ENCODE measurements at places on chromosomes 5 and 9.

- DNase-seq, result no peak
Observed at GRCh38 chr5:73974871-73975360, 348.9 kb downstream of the ARHGEF28 start.

DNA sequence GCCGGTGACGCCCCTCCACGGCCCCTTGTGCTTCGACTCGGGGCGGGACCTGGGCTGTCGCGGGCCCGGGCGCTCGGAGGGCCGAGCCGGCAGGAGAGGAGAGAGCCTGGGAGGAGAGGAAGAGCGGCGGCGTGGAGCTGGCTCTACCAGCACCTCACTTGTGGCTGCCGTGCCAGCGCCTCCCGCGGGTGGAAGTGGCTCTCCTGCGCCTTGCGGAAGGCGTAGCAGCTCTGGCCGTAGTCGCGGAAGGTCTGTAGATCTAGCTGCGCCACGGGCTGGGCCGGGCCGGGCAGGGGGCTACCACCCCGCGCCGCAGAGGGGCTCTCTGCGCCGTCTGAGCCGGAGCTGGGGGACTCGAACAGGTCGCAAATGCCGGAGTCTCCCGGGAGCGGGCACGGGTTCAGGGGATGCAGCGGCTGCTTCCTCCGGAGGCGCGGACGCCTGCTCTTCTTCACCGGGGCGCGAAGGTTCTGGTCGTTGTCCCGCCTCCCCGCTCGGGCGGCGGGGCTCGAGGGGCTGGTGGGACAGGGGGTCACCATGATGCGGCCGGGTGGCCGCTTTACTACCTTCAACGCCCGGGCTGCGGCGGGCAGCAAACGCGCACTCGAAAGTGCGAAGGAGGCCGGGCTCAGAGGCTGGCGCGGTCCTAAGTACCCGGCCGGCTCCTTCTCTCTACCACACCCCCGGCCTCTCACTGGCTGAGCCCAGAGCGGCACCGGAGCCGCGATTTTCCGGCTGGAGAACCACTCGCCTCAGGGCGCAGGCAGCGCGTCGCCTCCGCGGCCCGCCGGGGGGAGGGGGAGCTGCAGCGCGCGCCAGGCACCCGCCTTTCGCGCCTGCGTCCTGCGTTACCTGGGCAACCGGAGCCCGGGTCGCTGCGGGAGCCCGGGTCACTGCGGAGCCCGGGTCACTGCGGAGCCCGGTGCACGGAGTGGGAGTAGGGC, at the start of gene CCNO:
Gene CCNO, minus strand, starts transcription at position 624 of the 944 bp plus-strand sequence. Its CDS starts 85 bp downstream, at position 539.
- peak; percentile 64 for DNase-seq

GRCh38 chr5:55484531-55484930, 50.2 kb downstream of the PLPP1 start:
- DNase-seq, result no peak

DNA sequence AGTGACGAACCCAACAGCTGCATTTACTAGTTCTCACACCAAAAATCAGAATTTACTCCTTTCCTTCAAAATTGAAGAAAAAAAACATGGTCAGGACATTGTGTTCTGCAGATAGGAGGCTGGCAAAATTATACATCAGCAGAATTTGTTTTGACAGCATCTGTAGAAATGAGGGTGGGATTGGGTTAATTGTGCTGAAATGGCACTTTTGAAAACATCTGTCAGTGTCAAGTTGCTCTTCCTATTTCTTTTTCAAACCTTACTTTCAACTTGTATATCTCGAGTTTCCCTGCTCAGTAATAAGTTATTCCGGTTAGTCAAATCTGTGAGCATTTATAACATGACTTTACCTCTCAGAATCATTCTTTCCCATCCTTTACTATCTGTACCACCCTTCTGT, 19.8 kb downstream of the WDR36 start:
- no peak for DNase-seq

DNA sequence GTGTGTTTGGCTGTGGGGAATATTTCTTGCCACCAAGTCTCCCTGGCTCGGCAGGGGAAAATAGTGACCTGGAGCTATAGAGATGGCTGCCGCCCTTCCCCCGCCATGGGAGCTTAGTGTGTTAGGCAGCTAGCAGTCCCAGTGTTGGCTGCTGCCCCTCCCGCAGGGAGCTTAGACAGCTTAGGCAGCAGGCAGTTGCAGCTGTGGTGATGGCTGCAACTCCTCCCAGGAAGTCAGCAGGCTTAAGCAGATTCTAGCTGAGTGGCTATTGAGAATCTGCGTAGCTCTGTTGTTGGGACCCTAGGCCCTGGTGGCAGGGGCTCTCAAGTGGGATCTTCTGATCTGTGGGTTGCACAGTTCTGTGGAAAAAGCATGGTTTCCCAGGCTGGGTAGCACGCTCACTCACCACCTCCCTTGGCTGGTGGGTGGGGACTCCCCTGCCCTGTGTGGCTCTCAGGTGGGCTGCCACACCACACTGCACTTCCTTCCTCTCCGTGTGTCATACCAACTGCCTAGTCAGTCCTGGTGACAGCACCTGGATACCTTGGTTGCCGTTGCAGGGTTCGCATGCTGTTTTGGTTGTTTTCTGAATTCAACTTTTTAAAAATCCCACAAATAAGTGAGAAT, 9.3 kb downstream of the OR1N2 start:
- DNase-seq, result no peak

DNA sequence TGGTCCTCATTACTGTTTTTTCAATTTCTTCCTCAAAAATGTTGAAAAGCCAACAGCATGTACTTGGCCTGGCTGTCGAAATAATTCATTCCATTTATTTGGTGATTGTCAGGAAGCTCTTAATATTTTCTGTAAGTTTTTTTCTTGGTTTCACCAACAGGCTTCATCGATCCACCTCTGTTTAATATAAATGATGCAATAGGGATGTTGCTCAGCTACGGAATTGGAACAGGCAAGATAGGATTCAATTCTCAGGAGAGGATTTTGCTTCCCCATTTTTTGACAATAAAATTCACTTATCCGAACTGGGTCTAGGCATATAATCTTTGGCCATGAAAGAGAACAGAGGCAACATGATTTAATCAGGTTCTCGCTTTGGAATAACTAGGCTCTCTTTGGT, 30.8 kb downstream of the C5 start:
- DNase-seq, result no peak

GRCh38 chr9:112288029-112288428, 45.4 kb downstream of the PTBP3 start:
- no peak for DNase-seq

- no peak for DNase-seq
Observed at GRCh38 chr9:100602342-100602801, 24.5 kb downstream of the CAVIN4 start.

- no peak for DNase-seq
Observed at GRCh38 chr5:173714551-173715428, 98.3 kb upstream of the BOD1 start.

- DNase-seq, result no peak
Observed at GRCh38 chr9:95551406-95551805, 34.6 kb upstream of the PTCH1 start.

GRCh38 chr5:74636552-74636951, 4.0 kb downstream of the ENC1 start:
- DNase-seq, result no peak

DNA sequence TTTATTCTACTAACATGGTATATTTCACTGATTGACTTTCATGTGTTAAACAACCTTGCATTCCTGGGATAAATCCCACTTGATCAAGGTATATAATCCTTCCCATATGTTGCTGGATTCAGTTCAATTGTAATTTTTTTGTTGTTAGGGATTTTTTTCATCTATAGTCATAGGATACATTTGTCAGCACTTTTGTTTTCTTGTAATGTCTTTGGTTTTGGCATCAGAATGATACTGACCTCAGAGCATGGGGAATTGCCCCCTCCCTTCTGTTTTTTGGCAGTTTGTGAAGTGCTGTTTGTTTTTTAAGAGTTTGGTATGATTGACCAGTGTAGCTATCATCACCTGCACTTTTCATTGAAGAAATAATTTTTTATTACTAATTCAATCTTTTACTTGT, 176.8 kb upstream of the RASEF start:
- no peak for DNase-seq

GRCh38 chr5:113187906-113188305, 211.3 kb downstream of the DCP2 start:
- no peak for DNase-seq

DNA sequence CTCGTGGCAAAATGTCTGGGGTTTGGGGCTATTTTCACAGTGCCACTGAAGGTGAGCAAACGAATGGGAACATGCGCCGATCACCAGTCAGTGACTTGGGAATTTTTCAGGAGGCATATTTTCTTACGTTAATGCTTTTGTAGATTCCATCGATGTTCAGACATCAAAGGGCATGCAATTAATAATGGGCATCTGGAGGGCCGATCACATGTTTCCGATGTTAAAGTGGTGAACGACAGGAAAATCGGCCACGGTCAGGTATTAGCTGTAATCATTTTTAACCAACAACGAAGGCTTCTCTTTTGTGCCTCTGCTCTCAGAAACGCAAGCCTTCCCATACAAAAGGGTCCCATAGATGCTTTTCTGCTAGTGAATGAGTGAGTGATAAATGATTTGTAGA, 155.0 kb upstream of the PITX1 start:
- no peak for DNase-seq

- DNase-seq, result no peak
Observed at GRCh38 chr9:133050781-133051180, 11.0 kb upstream of the CEL start.

DNA sequence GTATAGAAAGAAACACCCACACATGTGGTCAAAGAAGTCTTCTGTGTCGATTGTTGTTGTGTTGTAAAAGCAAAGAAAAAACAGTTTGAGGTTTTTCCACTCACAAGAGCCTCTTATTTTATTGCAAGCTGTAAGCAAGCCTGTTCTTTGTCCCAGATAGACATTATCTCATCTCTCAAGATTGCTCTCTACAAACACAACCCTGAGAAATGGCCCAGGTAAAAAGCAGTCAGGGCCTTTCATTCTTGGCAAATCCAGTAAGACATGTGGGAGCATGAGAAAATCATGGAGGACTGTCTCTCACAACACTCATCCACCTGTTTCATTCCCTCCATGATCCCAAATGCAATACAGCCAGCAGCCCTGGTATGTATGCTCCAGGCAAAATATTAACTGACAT, 286.6 kb upstream of the POU5F2 start:
- DNase-seq, result no peak

- no peak for DNase-seq
Observed at GRCh38 chr5:170427672-170428236, 38.6 kb upstream of the KCNMB1 start.

DNA sequence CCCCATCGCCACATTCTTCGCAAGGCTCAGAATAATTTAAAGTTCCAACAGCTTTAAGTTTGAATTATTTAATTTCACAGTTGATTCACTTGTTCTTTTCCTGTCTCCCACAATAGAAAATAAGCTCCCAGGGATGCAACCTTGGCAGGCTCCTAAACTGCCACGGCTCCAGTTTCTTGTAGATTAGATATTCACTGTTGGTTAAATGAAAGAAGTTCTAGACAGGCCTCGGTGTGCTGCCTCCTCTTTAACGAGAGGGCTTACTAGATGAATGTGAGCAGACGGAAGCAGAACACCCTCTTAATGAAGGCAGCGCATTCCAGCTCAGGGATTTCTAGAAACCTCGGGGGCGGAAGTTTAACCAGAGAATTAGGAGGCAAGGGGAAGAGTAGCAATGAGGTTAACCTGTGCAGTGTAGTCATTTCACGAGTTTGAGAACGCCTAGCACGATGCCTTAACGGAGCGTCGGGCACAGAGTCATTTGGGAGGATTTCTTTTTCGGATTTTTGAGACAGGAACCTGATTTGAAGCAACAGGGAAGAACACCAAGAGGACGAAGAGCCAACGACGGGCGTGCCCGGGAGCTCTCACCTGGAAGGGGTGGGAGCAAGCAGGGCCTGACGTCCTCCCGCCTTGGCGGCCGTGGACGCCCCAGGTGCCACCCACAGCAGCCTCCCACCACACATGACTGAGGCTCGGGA, 637 bp upstream of the SMC5 start:
- DNase-seq, result peak; percentile 7

DNA sequence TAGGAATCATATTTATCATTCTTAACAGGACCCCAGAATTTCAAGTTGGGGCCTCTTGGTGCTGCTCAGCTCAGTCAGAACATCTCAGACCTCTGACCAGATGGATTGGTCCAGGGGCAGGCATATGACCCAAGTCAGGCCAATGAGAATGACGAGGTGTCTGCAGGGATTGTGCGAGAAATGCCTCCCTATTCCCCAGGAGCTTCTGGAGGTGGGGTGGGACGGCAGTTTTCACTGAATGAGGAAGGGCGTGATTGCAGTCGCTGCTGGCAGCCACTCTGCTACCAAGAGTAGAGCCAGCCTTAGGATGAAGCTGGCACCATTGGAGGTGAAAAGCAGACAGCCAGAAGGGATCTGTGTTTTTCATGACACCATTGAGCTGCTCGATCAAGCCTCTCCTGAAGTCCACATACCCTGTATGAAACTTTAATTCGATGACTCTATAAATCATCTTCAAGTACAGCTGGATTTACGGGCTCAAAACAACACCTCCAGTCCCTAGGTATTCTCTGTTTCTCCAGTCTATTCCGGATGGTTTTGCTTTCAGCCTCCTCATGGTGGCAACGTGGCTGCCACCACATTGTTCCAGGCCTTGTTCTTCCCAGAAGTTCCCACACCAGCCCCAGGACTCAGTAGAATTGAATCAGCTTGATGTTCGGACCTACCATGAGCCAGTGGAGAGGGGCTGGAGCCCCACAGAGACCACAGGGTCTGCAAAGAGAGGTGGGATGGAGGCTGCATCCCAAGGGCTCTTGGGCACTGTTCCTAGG, 70.2 kb upstream of the ADAMTS2 start:
- no peak for DNase-seq

GRCh38 chr9:78149702-78150291, 86.1 kb upstream of the CEP78 start:
- no peak for DNase-seq

DNA sequence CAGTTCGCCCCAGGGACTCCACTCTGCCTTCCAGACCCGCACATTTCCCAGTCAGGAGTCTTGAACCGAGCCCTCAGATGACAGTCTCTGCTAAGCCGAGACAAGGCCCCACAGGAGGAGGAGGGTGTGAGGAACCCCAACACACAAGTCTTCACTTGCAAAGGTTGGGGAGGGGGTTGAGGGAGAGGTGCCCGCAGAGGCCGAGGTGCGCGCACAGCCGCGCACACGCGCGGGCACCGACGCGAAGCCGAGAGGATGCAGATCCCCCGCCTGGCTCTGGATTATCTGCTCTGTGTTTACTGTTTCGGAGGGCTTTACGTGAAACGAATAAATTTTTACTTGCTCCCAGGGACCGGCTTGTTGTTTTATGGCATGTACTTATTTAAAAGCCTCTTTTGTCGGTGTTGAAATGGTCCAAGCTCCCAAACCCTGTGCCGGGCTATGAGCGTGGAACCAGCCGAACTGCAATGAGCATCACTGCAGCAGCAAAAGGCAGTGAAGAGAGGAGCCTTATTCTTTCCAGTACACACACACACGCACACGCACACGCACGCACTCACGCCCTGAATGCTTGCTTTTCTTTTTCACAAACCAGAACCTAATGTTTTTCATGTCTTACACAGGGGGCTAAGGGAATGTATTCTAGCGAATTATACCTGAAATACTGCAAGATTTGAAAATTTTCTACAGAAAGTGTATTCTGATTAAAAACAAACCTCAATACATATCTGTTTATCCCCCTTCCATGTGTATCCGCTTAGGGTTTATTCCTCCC, 297.7 kb downstream of the PARP8 start:
- no peak for DNase-seq

GRCh38 chr5:92713335-92713743, 867.7 kb downstream of the NR2F1-AS1 start:
- no peak for DNase-seq

- no peak for DNase-seq
Observed at GRCh38 chr5:36949593-36949992, 73.0 kb downstream of the NIPBL start.
